ENCODE measurements at places on chromosomes 11 and 22.

GRCh38 chr11:19628018-19628417 is 84.6 kb upstream of the NAV2 start:
- no peak for DNase-seq

DNA sequence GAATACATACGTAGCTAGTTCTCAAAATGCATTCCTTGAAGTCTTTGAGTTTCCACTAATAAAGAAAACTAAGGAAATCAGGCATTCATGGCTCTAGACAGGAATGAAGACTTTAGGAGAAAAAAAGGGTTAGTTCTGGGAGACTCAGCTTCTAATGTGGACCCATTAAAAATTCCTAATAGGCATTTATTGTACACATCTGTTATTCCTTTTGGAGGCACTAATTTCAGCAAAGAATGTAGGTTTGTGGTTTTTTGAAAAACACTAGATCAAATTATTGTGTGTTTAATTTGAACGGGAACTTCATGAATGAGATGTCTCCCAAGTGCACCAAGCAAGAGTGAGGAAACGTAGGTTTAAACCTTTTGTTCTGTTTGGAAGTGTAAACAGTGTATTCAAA is 42.7 kb downstream of the PARVA start:
- DNase-seq: no peak

DNA sequence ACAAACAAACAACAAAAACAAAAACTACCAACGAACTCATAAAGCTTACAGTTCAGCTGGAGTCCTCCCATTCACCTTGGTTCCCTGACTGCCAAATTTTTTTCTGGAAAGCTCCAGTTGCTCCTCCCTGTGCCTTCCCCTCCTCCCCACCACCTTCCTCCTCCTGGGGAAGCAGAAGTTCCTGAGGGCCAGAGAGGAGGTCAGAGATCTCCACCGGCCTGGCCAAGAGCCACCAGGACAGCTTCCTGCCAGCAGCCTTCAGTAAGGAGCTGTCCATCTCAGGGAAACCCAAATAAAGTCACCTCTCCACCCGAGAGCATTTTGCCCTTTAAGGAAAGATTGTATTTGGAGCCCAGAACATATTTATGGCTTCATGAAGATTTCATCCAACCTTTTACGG is 20.0 kb downstream of the APLNR start:
- DNase-seq: no peak

- DNase-seq: no peak
These were observed 86.1 kb downstream of the NAT10 start for GRCh38 chr11:34191578-34191977.

GRCh38 chr11:118366287-118366686 is 6.9 kb downstream of the UBE4A start:
- no peak for DNase-seq

GRCh38 chr22:21450858-21451353 is 16.3 kb upstream of the TMEM191C start:
- no peak for DNase-seq

- no peak for DNase-seq
These were observed 13.1 kb upstream of the MMP1 start for GRCh38 chr11:102810950-102811660.

- DNase-seq: no peak
These were observed 5.0 kb downstream of the ZP1 start for GRCh38 chr11:60872124-60872960.

DNA sequence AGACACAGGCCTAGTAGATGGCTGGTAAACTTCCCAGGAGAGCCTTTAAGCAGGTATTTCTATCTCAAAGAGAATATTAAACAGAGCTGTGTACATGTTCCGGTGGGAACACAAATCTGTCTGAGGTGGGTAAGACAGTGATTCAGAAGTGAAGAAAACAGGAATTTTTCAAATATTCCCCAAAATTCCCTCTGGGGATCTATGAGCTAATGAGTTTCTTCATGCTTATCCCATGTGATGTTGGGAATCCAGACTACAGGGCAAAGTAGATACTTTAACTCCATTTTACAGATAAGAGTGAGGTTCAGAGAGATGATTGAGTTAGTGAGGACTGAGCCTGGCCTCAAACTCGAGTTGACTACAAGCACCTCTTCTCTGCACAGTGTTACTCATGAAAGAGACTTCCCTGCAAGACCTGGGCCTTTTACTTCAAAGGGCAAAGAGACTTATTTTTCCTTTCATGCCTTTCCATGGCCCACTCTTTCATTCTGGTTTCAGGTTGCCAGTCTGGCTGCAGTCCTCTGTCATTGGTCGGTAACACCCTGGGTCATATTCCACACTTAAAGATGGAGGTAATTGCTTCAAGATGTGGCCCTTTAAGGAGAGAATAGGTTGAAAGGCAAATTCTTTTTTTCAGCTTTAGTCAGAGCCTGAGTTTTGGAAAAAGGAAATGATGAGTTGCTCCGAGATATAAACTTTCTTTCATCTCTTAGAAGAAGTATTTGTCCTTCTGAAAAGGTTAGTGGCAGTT is 70.1 kb downstream of the CYB5R2 start:
- no peak for DNase-seq

DNA sequence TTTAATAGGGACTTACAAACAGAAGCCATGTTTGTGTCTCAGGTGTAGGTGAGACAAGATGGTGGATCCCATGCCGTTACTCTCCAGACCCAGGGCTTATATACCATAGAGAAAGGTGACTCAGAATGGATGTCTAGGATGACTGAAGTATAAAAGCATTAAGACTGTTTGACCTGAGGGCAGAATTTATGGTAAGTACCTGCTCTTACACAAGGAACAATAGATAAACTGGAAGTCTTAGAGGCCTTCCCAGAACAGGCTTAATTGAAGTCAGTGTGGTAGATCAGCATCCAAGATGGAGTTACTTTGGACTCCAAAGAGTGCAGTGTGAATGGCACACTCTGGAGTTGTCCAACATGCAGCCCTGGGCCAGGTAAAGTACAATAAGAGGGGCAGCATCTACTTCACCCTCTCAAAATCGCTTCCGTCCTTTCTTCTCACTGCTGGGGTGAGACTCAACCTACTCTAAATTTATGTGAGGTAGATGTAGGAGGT is 387.0 kb upstream of the DDI1 start:
- DNase-seq: no peak

- DNase-seq: no peak
These were observed 9.3 kb upstream of the MRGPRD start for GRCh38 chr11:68989936-68990606.

GRCh38 chr22:31250740-31251600 is 38.9 kb downstream of the LIMK2 start:
- no peak for DNase-seq

DNA sequence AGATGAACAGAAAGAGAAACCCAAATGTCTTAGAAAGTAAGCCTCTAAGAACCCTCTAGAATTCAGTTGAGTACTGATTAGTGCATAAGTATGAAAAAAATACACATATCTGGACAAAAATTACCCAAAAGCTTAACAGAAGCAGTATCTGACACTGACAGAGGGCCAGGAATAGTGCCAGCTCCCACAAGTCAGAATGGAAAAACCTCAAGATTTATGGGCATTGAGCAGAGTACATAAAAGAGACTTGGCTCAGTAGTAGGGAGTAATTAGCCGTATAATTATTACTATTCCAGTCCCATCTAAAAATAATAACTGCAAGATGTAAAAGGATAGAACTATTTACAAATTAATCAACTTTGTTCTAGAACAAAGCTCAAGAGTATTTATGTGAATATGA is 834.5 kb downstream of the FAM181B start:
- no peak for DNase-seq

GRCh38 chr11:21088930-21089329 is 419.5 kb downstream of the NELL1 start:
- DNase-seq: no peak

GRCh38 chr22:39266398-39267030 is 21.7 kb upstream of the PDGFB start:
- no peak for DNase-seq

DNA sequence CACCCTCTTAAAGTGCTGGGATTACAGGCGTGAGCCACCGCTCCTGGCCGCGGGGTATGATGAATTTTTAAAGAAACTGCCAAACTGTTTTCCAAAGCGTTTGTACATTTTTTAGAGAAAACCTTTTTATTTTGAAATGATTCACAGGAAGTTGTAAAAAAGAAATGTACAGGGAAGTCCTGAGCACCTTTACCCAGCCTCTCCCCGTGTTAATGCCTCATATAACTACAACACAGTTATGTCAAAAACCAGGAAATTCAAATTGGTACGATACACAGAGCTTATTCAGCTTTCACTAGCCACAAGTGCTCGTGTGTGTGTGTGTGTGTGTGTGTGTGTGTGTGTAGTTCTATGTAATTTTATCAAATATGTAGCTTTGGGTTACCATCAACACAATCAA is 7.0 kb upstream of the FAM118A start:
- no peak for DNase-seq

GRCh38 chr11:291281-292210 is 2.6 kb downstream of the PGGHG start:
- no peak for DNase-seq
